ENCODE measurements at places on chromosomes 5 and 9. TPM values are rescaled to one million over a fixed set of nuclear protein-coding genes. Genes with fewer than 3 reads are reported as not detected.

- no peak for DNase-seq
Measured at GRCh38 chr9:95746408-95747180, 128.9 kb upstream of the ERCC6L2 start.

DNA sequence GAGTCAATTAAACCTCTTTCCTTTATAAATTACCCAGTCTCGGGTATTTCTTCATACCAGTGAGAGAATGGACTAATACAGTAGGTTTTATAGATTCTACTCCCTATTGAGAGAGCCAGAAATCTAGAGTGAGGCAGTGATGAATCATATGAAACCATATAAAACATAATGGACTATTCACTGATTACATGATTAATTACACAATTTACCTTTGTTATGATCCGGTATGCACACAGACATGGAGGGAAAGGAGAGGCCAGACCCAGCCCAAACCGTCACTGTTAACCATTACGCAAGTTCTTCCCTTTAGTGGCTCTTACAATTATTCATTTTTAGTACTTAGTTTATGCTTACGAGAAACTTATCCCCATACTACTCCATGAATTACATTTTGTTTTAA lies 205.0 kb downstream of the DNAH5 start:
- no peak for DNase-seq

DNA sequence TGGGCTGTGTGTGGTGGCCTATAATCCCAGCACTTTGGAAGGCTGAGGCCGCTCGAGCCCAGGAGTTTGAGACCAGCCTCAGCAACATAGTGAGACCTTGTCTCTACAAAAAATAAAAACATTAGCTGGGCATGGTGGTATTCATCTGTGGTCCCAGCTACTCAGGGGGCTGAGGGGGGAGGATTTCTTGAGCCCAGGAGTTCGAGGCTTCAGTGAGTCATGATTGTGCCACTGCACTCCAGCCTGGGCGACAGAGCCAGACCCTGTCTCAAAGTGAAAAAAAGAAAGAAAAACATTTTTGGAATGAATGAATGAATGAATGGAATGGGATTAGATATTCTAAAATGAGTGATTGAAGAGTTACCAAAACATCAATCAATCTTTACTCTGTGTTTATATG lies 85.8 kb downstream of the FGF1 start:
- no peak for DNase-seq

Gene PCDHB16
- 13.5 TPM for total RNA-seq

GRCh38 chr5:179316111-179316551 lies 29.1 kb downstream of the ADAMTS2 start:
- no peak for DNase-seq

- peak; percentile 59 for DNase-seq
Measured at GRCh38 chr5:43729846-43730478, 127.0 kb downstream of the NNT start.

GRCh38 chr5:130514984-130515690 lies 610.9 kb downstream of the CHSY3 start:
- DNase-seq = peak; percentile 52

- DNase-seq = peak; percentile 55
Measured at GRCh38 chr5:73789851-73790281, 163.9 kb downstream of the ARHGEF28 start.
